ENCODE measurements at places on chromosomes 16 and 17.

DNA sequence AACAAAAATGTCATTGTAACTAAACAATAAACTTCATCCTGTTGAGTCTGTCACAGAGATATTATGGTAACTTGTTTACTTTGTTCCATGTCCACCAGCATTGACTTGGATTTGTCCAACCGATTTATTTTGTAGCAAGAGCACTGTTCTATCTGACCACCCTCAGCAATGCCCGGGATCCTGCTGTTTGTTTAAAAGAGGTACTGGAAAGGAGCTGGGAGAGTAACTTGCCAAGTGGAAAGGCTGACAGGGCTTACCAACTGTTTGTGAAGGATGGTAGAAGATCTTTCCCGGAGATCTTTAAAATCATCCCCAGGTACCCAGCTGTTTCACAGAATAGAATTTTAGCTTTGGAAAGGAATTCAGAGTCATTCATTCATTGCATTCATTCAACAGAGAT, 59.1 kb upstream of the BCAR1 start:
- DNase-seq: no peak

DNA sequence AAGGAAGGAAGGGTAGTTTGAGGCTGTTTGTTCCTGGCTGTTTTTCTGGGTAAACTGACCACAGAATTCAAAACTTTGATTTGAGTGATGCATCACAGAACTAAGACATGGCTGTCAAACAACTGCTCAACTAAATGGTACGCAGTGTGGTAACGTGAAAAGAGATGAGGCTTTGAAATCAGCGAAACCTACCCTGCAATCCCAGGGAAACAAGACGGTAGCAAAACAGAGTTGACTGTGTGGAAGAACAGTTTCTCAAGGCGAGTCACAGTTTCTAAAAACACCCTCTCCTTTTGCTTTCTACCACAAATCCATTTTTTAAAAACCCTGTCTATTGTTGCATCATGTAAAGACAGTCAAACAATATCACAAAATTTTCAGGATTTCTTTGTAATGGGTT, 156.0 kb upstream of the MAF start:
- no peak for DNase-seq

GRCh38 chr16:89359264-89360147, 130.9 kb downstream of the ANKRD11 start:
- DNase-seq: no peak

DNA sequence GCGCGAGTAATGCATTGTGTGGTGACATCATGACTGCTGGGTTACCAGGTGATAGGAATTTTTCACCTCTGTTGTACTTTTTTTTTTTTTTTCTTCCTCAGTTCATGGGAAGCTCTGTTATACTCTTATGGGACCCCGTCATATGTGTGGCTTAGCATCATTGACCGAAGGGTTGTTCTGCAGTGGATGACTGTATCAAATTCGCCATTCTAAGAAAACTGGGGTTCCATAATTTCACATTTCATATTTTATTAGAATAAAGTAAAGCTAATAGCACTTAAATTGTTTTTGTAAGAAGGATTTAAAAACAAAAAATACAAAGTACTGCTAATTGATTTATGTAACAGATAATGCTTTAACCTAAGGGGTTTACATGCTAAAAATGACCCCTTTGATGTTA, 32.0 kb upstream of the MRC2 start:
- no peak for DNase-seq
